Activated B cell treated with CpG ODN at 0.5 μM for 24 hours (primary cell): ENCODE measurements at places on chromosomes 7 and 10. TPM values are rescaled to one million over a fixed set of nuclear protein-coding genes. Genes with fewer than 3 reads are reported as not detected.

The ERVW-1 gene
- total RNA-seq: not detected in 2 replicates

The WDR86 gene
- 0.33 and 0.49 TPM in 2 replicates for total RNA-seq

DNA sequence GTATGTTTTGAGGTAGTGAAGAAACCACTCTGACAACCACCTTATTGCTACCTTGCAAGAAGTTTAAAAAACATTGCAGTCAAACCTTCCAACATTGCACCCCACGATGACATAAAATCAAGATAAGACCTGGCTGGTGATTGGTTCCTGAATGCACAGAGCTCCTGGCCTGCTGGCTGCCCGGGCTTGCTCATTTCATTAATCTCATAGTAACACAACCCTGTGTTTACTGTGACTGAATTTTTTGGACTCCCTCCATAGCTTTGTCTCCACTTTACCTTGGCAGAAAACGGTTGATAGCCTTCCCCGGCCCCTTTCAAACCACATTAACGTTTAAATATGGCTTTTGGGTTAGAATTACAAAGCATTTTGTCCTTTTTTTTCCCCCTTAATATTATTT, 27.5 kb downstream of the VWA2 start:
- no peak overlapping the region for H3K27ac ChIP-seq
- no peak overlapping the region for H3K4me3 ChIP-seq
- DNase-seq: no peak
- H3K4me1 ChIP-seq: no peaks in the 10 kb centered on the region
- H3K27me3 ChIP-seq: peaks cover 2% of the 10 kb centered on the region
- H3K36me3 ChIP-seq: no peaks in the 10 kb centered on the region

DNA sequence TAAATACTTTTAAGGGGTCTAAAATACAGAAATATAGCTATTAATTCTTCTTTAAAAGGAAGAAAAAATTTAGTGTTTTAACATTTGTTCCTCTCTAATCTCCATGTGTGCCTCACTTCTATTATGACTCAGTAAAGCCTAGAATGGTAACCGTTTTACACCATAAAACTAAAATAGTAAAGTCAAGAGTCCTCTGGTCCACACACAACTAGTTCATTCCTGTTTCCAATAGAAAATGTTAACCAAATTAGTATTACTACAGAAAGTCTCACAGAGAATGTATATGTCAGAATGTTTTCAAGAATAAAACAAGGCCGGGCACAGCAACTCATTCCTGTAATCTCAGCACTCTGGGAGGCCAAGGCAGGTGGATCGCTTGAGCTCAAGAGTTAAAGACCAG, 55.8 kb downstream of the CNOT4 start:
- DNase-seq: no peak
- peaks cover 45% of the 10 kb centered on the region for H3K4me1 ChIP-seq
- H3K27me3 ChIP-seq: no peaks in the 10 kb centered on the region
- H3K4me3 ChIP-seq: no peak overlapping the region
- no peak overlapping the region for H3K27ac ChIP-seq
